Activated T-helper 17 cell treated with anti-CD3 and anti-CD28 coated beads, Interleukin-2, amount 50 U/mL, for 72 hours (primary cell): ENCODE measurements at places on chromosomes 16 and 17.
A peak's percentile ranks its signal among the peaks of the same experiment; 100 is the strongest.

GRCh38 chr16:72987480-72987901 lies 60.4 kb downstream of the ZFHX3 start:
- no peak for ATAC-seq

DNA sequence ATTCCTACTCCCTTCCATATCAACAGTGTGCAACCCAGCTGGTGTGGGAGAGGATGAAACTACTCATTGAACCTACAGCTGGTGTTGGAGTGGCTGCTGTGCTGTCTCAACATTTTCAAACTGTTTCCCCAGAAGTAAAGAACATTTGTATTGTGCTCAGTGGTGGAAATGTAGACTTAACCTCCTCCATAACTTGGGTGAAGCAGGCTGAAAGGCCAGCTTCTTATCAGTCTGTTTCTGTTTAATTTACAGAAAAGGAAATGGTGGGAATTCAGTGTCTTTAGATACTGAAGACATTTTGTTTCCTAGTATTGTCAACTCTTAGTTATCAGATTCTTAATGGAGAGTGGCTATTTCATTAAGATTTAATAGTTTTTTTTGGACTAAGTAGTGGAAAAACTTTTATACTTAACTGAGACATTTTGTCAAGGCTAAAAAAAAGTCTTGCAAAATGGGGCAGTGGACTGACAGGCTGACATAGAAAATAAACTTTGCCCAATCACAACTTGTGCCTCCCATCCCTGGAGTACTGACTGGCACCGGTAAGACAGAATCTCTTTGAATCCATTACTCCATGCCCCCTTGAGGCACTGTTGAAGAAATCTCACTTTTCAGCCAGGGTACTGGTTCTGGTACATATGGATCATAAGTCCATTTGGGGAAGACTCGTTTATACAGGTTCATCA lies 12.5 kb downstream of the TSR1 start:
- ATAC-seq, result no peak

GRCh38 chr17:74015316-74015715 lies 188.2 kb upstream of the RPL38 start:
- ATAC-seq, result no peak

GRCh38 chr16:85986931-85987749 lies 88.2 kb downstream of the IRF8 start:
- ATAC-seq, result no peak

DNA sequence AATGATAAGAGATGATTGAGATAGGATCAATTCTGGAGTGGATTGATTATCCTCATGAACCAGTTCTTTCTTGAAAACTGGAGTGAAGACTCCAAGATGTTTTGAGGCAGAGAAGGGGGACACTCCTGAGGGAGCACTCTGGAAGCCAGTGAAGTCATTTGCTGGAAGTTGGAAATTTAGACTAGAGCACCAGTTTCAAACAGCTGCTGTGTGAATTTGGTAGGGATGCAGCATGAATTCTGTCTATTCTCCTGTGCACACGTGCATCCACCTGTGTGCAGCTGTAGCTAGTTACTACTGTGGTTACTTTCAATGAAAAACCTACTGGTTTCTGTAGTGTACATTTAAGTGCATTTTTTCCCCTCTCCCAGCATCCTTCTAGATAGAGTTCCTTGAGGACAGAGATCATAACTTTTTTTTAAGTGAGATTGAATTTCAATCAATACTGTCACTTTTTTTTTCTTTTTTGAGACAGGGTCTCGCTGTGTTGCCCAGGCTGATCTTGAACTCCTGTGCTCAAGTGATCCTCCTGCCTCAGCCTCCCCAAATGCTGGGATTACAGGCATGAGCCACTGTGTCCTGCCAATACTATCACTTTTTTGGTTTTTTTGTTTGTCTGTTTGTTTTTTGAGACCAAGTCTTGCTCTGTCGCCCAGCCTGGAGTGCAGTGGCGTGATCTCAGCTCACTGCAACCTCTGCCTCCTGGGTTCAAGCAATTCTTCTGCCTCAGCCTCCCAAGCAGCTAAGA lies 65.9 kb downstream of the TUBD1 start:
- no peak for ATAC-seq

GRCh38 chr16:2468233-2468724 lies 2.8 kb upstream of the NTN3 start:
- ATAC-seq, result peak; percentile 31

DNA sequence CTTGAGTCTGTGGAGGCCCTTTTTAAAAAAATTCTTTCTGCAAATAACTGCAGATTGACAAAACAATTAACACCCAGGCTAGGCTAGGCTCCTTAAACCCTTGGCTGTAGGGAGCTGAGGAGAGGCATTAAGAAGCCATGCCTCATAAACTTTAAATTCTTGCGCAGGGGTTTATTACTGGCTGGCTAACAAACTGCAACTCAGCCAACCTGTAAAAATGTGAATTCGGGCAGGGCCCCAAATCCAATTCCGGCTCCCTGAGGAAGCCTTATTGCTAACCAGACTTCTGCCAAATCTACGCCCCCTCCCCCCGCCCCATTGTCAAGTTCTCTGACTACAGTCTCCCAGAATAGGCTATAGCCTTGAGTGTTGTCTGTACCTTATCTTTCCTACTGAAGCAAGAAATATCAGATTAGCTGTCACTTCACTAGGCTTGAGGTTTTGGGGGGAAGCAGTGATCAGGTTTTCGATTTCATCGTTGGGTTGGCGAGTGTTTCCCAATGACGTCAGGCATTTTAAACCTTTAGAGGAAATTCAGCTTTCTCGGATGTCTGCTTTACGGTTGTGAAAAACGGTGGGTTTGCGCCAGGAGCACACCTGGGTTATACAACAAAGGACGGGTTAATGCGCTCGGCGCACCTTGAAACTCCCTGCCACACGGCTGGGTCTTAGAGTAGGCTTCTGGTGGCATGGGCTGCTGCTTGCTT lies 2.0 kb downstream of the CDH3 start:
- ATAC-seq, result no peak

DNA sequence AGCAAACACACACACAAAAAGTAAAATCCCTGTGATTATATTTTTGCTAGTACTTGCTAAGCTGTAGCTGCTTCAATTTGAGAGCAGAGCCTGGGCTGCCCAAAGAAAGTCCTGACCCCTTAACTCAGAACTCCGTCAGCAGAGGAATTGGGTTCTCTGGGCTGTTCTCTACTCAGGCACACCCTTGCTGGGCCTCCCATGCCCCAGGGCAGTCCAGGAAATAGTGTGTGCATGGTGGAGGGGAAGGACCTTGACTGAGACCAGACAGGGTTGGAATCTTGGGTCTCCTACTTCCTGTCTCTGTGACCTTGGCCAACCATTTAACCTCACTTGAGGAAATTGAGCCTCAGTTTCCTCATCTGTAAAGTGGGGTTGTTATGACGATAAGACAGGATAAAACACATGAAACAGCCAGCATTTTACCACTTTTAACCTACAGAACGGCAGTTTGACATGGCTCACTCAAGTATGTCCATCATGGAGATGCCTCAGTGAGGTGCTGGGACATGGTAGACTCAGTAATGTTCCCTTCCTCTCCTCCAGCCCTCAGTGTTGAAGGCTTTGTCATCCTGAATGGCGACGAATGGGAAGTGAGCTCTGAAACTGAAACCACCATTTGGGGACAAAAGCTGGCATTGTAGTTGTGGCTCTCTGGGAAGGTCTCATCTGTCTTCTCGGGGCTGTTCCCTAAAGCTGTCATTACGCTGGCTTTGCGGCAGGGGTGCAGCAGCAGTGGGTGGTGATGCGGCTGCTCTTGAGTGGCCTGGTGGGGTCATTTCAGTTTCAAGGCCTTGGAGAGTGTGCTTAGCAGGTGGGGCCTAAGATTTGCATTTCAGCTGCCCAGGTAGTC lies 74.9 kb downstream of the CMIP start:
- ATAC-seq, result no peak

DNA sequence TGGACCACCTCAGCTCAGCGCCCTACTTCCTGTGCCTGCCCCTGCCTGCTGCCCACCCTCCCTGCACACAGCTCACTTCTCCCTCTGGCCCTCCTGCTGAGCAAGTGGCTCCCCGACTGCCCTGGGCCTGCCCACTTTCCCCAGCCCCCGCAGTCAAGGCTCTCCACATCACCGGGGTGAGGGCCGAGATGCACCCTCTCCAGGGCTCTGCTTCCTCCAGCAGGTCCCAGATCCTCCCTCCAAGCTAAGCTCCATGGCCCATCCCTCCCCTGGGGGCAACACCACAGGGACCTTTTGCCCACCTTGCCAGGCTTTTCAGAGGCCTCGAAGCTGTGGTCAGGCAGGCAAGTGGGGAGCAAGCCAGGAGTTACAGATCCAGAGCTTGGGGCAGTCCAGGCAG lies 820.2 kb downstream of the KCNJ18 start:
- ATAC-seq, result no peak

DNA sequence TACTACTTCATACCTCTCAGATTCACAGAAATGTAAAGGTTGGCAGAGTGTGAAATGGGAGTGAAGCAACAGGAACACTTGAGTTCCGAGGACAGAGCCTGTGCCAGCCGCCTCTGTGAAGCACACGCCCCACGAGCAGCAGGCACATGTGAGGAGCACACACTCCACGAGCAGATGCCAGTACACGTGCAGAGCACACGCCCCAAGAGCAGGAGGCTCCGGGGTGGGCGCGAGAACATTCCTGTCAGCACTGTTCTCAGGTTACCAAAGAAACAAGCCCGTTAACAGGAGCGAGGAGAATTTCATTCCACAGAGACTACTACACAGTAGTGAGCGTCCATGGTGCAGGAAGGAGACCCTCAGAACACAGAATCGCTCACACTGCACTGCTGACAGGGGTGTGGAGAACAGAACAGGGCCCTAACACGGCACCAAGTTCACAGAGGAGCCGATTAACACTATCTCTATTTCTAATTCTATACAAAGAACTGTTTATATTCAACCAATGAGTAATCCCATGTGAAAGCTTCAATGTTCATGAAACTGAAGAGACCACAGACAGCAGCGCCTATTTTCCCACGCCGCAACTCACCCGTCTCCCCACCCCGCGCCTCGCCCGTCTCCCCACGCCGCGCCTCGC lies 40.1 kb downstream of the KLHDC4 start:
- no peak for ATAC-seq
